Activated naive CD8-positive, alpha-beta T cell treated with anti-CD3 and anti-CD28 coated beads, Interleukin-2, amount 10 ng/mL, durations not matched to agents 7 days and 5 days (primary cell): ENCODE measurements at places on chromosomes 4 and X.

- no peak for DNase-seq
These were observed 32.8 kb downstream of the VCX2 start for GRCh38 chrX:8138252-8138651.

DNA sequence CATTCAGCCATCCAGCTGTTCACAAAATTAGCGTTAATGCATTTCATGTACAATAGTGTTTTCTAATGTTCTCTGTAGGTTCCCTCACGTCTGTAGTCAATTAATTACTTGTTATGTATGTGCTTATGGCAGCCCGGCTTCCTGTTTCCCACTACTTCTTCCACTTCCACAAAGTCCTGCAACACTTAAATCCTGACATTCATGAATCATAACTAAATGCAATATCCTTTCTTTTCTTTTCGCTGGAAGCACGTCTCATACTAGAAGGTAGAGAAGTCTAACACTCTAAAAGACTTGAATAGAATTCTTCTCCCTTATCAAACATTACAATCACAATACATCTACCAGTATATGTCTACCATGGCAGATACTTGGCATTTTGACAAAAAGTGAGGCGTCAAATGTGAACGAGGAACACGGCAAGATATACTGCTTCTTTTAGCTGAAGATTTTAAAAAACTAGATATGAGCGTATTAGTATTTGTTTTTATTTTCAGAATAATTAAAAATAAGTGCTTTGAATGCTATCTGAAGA, 239.0 kb upstream of the DIAPH2 start:
- no peak for DNase-seq

DNA sequence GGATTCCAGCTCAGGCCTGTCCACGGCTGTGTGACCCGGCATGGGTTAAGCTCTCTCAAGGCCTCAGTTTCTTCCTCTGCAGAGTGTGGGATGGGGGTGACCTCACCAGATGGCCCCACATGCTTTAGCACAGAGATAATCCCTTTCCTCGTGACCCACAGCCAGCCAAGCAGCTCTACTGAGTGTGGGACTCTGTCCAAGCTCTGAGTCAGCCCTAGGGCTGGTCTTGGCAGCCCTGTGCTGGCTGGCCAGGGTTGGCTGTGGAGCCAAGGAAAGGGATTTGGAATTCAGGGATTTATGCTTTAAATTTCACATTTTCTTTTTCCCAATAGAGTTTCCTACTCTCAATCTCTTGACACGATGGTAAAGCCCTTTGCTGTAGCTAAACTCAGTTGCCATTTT, 19.7 kb upstream of the SPON2 start:
- no peak for DNase-seq

GRCh38 chr4:94759767-94760211, 2.0 kb downstream of the BMPR1B start:
- no peak for DNase-seq

- DNase-seq = no peak
These were observed 146.2 kb upstream of the JADE1 start for GRCh38 chr4:128663325-128663724.

DNA sequence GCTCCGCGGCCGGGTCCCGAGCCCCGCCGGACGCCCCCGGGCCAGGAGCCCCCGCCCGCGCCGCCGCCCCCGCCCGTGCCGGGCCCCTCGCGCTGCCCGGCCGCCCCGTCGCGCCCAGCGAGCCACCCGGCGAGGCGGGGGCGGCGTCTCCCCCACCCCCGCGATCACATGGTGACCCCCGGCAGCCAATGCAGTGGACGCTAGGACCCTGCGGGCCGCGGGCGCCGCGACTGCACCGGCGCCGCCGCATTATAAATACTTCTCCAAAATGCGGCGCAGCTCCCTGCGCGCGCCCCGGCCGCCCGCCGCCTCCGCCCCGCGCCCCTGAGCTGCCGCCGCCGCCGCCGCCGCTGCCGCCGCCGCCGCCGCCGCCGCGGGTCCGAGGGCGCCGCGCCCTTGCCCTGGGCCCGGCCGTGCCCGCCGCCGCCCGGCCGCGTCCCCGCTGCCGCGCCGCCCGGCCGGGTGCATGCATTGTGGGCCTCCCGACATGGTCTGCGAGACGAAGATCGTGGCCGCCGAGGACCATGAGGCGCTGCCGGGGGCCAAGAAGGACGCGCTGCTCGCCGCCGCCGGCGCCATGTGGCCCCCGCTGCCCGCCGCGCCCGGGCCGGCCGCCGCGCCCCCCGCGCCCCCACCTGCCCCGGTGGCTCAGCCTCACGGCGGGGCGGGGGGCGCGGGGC, at the start of gene NAT8L:
Gene NAT8L (plus strand): TSS at position 282 of the 680 bp plus-strand sequence. CDS start 185 bp downstream, at position 467.
- DNase-seq = no peak

GRCh38 chr4:149965206-149965605, 113.0 kb upstream of the DCLK2 start:
- no peak for DNase-seq

DNA sequence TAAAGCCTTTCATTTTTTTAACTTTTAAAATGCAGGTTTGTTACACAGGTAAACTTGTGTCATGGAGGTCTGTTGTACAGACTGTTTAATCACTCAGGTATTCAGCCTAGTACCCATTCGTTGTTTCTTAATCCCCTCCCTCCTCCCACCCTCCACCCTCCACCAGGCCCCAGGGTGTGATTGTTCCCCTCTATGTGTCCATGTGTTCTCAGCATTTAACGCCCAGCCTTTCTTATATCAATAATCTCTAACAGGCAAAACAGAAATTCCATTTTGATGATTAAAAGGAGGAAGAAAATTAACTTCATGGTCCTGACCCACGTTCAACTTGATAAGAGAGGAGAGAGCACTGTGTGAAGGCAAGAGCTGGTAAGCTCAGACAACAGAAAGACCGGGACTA, 75.1 kb downstream of the TSPAN5 start:
- DNase-seq = no peak

GRCh38 chr4:142701017-142701416, 145.1 kb downstream of the INPP4B start:
- DNase-seq = no peak
